Activated CD4-positive, CD25-positive, alpha-beta regulatory T cell (primary cell): ENCODE measurements at places on chromosomes 16 and 17.

DNA sequence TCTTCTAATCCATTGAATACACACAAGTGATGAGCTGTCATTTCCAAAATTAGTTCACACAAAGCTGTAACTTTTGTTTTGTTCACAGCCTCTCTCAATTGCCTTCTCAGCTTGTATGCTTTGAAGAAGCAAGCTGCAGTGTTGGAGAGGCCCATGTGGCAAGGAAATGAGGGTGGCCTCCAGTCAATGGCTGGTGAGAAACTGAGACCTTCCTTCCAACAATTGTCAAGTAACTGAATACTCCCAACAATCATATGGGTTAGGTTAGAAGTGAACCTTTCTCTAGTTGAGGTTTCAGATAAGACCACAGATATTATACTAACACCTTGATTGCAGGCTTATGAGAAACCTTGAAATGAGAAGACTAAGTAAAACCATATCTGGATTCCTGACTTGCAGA, 82.4 kb upstream of the SOX9 start:
- no peak for DNase-seq

DNA sequence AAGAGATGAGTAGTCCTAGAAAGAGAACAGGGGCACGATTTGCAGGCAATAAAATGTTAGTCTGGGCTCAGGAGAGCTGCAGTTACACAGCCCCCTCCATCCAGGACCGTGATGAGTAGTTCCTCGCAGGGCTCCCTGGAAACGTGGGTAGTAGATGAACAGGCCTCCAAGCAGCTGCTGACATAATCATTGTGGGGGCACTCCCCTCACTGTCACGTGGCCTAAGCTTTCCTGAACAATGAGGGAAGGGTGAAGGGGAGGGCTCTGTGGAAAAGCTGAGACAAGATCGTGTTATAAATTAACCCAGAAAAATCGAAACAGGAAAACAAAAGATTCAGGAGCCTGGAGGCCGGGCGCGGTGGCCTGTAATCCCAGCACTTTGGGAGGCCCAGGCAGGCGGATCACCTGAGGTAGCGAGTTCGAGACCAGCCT, 1.3 kb upstream of the PER1 start:
- DNase-seq: no peak

DNA sequence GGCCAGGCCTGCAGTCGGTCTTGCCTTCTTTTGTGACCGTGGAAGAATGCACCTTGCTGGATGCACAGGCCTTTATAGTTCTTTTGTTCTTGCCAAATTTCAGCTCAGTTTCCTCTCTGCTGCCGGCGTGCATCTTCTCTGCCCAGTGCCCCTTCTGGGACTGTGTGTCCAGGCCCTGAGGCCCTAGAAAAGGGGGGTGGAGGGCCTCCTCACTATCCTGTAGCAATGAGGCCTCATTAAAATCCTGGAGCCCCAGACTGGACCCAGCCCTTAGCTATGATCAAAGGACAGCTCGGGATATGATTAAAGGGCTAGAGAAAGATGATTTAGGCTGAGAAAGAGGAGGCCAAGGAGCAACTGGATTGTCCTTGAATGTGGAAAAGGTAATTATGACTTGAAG, 229.8 kb downstream of the SEC14L1 start:
- no peak for DNase-seq

- no peak for DNase-seq
Measured at GRCh38 chr16:88380619-88381018, 2.1 kb upstream of the ZNF469 start.

DNA sequence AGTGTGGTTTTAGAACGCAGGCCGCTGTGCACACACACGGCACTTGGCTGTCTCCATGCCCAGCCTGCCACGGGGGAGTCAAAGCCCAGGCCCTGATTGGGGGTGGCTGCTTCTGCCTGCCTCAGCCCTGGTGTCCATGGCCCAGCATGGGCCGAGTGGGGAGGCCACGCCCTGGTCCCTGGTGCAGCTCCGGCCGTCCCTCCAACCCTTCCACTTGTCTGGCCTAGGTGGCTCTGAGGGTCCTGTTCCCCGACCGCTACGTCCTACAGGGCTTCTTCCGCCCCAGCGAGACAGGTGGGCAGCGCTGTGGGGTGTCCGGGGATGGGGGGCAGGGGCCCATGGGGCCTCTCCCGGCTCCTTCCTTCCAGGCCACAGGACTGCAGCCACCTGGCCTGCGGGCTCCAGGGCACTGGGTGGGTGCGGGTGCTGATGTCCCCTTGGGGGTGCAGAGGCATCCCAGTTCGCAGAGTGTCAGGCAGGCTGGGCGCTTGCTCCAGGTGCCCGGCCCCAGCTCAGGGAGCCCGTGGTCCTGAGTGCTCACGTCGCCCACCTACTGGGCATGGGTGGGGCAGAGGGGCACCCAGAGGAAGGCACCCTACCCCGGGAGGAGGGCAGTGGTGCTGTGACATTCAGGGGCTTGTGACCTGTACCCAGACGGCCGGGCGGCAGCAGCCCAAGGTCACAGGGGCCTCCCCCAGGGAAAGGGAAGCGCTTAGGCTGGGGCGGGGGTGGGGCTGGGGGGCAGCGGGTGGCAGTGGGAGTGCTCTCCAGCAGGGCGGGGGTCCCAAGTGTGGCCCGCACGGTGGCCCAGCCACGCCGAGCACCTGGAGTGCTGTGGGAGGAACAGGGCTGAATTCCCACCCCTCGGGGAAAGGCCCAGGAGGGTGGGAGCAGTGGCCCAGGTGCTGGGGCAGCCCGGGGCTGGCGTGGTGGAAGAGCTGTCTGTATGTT, 11.8 kb downstream of the CENPX start:
- no peak for DNase-seq

DNA sequence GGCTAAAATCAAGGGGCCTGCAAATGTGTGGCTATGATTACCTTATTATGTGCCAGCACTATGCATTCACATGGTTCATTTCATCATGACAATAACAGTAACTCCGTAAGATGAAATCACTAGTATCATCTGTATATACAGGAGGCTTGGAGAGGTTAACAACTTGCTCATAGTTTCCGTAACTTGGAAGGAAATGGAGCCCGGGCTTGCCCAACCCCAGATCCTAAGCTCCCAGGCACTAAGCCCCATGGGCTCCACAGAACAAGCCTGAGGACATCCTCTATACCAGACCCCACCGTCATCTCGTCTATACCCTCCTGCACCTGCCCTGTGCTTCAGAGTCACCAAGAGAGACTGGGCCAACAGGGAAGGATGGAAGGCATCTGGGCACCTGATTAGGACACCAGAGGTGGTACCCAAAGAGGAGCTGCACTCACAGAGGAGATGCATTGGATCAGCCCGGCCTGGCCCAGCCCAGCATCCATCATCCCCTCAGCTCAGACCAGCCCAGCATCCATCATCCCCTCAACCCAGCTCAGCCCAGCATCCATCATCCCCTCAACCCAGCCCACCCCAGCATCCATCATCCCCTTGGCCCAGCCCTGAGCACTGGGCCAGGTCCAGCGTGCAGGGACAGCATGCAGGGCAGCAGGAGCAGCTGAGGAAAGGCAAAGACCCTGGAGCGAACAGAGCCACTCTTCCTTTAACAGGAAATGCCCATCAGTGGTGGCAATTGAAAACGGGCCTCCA, 28.5 kb downstream of the NSMCE1 start:
- no peak for DNase-seq

- no peak for DNase-seq
Measured at GRCh38 chr16:68764862-68765261, 27.8 kb downstream of the CDH1 start.

GRCh38 chr17:55167024-55167725, 97.6 kb upstream of the HLF start:
- no peak for DNase-seq

DNA sequence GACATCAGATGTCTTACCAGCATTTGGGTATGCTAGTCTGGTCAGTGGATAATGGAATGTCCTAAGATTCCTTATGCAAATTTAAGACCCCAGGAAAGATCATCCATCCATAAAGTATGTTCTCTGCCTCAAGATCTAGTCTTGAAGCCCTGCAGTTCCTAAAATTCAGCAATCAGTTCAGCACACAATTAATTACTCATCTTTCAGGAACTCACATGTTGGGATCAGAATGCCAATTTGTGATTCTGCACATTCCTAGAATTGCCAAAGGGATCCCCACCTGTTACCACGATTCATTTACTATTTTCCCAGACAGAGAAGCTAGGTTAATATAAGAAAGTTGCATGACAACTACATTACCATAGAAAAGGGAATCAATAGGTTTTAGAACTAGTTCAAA, 3.2 kb downstream of the OR2C1 start:
- DNase-seq: no peak

GRCh38 chr16:66457888-66458287, 30.8 kb downstream of the BEAN1 start:
- DNase-seq: no peak

- no peak for DNase-seq
Measured at GRCh38 chr17:63341276-63341675, 104.8 kb downstream of the CYB561 start.

DNA sequence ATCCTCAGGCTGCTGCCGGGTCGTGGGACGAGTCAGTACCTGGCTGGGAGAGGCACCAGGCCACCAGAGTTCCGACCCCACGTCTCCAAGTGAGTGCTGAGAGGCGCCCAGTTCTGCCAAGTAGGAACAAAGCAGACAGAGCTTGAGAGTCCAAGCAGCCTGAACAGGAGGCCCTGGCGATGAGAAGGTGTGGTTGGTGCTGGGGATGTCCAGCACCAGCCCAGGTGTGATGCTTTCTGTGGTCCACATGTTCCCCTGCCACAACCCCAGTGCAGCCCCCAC, 10.8 kb downstream of the TAX1BP3 start:
- DNase-seq: no peak

GRCh38 chr17:51692917-51693316, 432.6 kb downstream of the UTP18 start:
- no peak for DNase-seq

- DNase-seq: no peak
Measured at GRCh38 chr16:10539236-10539635, 41.2 kb downstream of the EMP2 start.

DNA sequence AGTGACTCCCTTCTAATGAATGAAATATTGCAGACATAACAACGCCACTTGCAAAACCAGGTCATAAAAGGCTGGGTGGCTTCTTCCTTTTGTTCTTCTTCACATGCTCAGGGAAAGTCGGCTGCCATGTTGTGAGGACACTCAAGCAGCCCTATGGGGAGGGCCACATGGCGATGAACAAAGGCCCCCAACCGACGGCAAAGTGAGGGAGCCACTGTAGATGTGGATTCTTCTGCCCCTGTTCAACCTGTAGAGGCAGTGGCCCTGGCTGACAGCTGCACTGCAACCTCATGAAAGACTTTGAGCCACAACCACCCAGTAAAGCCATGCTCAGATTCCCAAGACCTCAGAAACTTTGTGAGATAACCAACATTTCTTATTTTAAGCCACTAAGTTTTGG, 203.5 kb upstream of the TNRC6C start:
- no peak for DNase-seq

- no peak for DNase-seq
Measured at GRCh38 chr17:80294210-80294609, 33.6 kb downstream of the RNF213 start.

DNA sequence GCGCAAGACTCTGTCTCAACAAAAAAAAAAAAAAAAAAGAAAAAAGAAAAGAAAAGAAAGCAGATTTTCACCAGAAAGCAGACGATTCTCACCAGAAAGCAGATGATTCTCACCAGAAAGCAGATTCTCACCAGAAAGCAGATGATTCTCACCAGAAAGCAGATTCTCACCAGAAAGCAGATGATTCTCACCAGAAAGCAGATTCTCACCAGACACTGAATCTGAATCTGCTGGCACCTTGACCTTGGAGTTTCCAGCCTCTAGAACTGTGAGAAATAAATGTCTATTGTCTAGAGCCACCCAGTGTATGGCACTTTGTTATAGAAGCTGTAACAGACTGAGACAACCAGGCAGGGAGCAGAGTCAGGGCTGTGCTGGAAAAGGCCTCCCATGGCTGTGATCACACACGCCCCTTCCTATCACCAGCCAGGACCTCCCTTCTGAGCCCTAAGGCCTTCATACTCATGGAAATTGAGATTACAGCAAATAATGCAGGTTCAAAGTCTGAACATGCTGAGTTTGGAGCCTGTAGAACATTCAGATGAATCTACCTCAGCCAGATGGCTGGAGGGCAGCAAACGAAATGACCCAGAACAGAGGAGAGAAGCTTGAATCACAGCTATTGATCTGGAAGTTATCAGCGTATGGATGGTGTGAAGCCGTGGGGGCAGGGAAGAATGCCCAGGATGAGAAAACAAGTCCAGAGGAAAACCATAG, 309.3 kb downstream of the SLC39A11 start:
- no peak for DNase-seq

DNA sequence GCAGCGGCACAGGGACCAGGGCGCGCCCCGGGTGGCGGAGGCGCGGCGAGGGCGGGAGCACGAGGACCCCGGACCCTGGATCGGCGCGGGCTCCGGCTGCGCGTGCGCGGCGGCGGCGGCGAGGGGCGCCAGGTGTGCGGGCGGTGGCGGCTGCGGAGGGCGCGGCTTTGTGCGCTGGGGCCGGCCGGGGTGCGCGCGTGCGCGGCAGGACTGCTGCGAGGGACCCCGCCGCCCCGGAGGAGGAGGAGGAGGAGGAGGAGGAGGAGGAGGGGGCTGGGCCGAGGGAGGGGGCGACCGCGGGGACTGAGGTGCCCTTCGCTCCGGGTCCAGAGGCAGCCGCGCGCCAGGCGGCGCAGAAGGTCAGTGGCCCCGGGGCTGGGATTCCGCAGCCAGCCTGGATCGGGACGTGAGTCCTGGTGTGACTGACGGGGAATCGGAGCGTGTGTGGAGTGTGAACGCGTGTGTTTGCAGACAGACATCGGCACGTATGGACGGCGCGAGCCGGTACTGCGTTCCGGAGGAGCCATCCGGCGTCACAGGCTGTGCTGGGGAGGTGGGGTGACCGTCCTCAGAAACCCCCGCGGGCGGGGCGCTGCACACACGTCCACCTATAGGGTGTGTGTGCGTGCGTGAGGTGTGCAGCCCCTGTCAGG, 19.5 kb upstream of the RAP1GAP2 start:
- no peak for DNase-seq

DNA sequence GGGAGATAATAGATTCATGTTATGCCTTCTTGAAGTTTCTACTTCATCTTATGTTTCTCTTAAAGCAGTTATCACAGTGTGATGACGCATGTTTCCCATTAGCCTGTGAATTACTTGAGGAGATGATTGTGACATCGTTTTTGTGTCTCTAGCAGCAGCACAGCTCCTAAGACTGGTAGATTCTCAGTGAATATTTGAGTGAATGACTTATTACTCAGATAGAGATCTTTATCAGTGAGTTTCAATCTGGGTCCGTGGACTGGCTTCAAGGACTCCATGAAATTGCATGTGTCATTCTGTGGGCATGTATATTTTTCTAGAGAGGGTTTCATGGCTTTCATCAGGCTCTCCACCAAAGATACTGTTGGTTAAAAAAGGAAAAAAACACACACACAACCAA, 29.9 kb downstream of the YPEL2 start:
- no peak for DNase-seq

DNA sequence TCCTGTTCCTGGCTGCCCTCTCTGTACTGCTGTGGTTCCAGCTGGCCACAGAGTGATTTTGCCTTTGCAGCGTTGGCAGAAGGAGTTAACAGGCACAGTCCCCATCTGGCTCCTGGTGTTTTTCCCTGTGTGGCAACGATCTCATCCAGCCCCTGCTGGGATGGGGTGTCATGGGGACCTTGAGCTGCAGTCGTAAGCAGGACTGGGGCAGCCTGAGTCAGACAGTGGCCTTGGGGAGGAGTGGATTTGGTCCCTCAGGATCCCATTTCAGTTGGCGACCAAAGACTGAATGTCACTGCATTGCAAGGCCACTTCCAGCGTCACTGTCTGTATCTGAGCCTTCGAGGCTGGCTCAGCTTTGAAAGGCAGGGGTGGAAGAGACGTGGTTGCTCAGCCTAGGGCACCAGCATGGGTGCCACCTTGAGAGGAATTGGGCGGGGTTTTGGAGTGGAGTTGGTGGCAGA, 11.9 kb downstream of the TMEM94 start:
- DNase-seq: no peak
